ENCODE measurements at places on chromosomes 5 and 9.

DNA sequence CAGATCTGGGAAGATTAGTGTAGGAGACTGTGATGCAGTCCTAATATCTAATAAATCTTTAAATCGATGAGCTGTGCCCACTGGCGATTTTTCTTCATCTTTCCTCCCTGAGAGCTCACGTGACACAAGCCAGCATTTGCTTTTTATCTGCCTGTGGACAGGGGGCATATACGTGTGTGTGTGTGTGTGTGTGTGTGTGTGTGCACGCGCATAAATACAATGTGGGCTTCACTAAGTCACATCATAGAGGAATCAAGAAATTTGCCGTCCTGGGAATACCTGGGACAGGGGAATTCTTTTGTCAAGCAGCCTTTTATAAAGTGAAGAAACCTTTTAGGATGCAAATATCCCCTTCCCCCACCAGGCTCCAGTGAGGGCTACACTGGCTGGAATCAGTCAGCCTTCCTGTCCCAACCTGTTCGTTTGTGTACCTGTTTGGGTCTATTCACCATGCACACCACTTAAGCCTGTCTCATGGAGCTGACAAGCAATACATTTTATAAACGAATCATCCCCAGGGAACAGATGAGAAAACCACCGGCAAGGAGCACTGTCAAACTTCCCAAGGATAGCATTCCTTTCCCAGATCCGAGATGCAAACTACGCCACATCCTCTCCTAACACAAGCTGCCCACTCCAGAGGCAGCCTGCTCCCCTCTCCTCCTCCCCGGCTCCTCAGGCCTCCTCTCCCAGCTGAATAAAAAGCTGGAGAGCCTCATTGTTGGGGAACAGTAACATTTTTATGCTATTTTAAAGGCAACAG lies 2.7 kb downstream of the EPB41L4B start:
- no peak for DNase-seq

GRCh38 chr9:136587145-136587943 lies 41.5 kb upstream of the NOTCH1 start:
- no peak for DNase-seq

DNA sequence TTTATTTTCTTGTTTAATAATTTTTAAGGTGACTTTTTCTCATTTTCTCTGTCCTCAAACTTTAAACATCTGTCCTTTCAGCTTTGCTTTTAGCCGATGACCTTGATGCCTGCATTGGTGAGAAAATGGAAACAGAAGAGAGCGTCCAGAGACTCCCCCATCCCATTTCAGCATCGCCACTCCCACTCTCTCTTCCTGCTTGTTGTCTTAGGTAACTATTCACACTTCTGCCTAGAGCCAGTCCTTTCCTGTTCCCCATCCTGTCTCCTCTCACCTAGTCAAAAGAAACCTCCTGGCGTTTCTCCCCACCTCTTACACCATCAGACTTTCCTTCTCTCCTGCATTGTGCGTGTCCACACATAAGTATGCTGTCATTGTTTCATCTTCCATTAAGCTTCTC lies 124.6 kb downstream of the MAST4 start:
- DNase-seq: no peak

DNA sequence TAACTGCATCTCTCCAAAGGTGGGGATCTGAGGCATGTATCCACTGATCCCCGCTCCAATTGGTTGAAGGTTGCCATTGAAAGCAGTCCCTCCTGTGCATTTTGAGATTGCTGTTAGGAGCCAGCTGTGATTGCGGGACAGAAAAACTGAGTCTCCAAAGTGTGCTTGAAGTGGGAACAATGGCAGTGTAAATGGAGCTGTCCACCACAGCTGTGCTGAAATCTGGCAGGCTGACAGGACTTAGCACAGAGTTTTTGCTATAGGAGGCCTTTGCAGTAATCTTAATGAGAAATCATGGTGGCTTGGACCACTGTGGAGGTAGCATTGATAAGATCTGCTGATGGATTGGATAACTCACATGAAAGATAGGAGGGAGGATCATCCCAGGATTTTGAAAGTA lies 3.3 kb downstream of the RNF20 start:
- no peak for DNase-seq

- no peak for DNase-seq
Measured at GRCh38 chr9:99201603-99202002, 20.1 kb downstream of the ALG2 start.

DNA sequence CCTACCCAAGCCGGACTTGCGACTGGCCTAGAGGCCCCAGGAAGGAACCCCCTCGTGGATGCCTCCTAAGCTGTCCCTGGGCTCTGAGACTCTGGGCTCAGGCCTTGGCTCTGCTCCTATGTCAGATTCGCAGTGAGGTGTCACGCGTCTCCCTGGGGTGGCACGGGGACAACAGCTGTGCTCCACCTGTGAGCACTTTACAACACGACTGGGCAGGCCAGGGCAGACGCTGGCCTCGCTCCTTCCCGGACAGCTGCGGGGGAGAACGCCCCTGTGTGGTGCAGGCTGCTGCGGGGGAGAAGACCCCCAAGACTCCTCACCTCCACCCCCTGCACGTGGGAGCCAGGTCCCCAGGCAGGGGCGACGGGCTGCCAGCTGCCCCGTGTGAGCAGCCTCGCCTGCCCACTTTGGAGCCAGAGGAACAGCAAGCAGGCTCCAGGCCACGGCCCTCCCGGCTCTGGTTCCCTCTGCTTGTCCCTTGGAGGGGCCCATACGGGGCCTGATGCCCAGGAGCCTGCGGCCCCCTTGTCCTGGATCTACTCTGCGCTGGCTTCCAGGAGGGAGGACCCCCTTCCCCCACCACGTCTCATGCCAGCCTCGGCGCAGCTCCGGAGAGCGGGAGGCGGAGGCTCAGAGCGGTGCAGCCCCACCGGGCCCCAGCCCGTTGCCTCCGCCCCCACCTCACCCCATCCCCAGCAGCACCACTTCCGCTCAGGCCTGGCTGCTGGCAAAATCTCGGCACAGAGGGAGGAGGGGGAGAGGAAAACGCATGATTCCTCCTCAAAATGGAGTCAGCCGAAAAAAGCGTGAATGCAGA lies 36.0 kb downstream of the SARDH start:
- DNase-seq: peak; percentile 38

DNA sequence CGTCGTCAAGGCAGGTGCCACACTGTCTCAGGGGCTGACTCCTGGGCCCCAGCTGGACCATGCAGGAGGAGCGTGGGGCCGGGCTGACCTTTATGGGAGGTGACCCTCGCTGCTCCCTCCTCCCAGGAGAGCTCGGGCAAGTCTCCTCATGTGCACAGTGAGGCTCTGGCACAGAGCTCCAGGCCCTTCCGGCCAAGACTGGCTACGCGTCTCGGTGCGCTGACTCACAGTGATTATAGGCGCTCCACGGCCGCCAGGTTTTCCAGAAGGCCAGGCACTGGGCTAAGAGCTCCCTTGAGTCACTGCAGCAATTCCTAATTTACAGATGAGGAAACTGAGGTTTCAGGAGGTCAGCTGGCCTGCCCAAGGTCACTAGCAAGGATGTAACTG lies 47.4 kb downstream of the VAV2 start:
- no peak for DNase-seq

DNA sequence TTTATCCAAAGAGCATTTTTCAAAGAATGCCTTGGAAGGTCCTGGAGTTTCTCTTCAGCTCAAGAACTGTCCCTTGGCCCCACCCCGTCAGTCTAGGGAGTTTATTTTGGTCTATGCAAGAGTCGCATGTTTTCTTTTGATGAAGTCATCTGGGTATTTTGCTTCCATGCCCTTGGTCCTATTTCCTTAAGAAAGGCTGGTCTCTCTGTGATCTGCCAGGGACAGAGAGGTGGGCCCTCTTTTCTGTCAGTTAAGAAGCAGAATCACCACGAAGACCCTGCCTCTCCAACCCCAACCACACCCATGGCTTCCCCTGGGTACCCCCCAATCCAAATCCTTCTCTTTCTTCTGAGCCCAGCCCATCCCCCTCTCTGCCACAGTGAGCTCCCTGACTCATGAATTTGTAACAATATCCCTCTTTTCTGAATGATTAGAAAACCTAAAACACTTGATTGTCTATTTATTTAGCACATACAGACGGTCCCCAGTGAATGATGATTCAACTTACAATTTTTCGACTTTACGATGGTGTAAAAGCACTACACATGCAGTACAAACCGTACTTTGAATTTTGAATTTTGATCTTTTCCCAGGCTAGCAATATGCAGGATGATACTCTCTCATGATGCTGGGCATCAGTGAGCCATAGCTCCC lies 163.5 kb upstream of the ADRA1B start:
- no peak for DNase-seq

GRCh38 chr9:81855538-81855937 lies 72.7 kb upstream of the SPATA31D4 start:
- no peak for DNase-seq

DNA sequence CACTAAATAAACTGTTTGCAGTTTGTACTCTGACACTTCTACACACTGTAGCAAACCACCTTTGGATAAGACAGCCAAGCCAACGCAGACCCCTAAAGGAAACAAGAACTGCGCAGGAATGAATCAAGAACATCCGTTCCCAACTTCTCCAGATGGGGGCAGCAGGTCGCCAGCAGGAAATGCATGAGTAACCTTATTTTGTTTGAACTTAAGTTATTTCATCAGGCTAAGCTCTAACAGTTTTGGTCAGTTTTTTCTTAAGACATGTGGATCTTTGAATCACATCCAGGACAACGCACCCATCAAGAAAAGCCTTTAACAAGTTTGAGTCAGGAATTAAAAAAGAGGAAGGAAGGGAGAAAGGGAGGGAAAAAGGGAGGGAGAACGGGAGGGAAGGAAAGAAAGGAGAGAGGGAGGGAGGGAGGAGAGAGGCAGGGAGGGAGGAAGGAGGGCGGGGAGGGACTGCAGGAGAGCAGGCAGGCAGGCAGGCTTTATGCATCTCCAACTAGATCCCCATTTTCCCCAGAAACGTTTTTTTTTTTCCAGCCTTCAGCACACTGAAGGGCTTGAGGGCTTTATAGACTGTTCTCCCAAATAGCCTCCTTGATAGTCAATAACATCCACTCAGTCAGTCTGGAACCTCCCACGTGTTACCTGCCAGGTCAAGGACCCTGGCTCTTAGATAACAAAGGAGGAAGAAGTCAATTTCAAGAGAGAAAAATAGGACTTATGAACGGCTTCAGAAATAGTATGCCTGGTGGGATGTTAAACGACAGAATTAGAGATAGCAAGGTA lies 22.2 kb downstream of the BHMT start:
- DNase-seq: peak; percentile 59

DNA sequence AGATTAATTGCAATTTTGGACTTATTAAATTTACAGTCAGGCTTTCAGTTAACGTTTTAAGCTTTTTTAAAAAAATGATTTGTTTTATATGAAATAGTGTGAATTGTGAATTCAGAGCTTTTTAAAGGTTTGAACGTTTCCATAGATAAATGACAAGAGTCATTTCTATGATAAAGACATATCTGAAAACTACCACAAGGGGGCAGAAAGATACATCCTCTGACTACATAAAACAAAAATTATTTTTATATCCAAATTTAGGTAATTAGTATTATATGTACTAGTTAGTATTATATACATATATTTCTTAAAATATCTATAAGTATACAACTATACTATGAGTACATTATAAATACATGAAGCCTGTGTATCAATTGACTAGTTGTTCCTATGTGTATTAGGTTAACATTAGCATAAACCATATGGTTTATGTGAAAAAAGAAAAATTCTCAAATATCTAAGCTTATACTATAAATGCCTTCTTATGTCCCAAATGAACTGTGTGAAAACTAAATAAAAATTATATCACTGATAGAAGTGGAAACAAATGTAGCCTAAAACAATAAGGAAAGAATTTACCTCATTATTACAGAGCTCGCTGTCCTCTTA lies 155.2 kb downstream of the MEF2C start:
- no peak for DNase-seq

GRCh38 chr5:54463713-54464112 lies 8.2 kb downstream of the HSPB3 start:
- DNase-seq: no peak

DNA sequence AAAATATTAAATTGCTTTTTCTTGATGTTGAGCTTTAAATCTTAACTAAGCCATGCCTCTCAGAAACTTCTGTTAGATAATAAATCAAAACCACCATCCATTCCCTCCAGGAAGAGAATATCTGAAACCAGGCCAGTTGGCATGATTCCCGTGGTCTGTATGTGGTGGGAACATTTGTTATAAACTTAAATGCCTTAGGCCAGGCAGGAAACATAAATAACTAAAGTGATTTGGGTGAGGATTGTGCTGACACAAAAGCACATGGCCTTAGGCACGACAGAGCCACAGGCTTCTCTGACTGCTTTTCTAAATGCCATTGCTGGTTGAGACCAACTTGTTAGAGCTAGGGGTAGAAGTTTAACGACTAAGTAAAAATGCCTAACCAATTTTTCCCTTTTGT lies 255.9 kb downstream of the GABRG2 start:
- DNase-seq: no peak

- no peak for DNase-seq
Measured at GRCh38 chr9:112532427-112532826, 45.8 kb downstream of the KIAA1958 start.

- DNase-seq: no peak
Measured at GRCh38 chr9:97519441-97519970, 18.0 kb downstream of the TMOD1 start.

DNA sequence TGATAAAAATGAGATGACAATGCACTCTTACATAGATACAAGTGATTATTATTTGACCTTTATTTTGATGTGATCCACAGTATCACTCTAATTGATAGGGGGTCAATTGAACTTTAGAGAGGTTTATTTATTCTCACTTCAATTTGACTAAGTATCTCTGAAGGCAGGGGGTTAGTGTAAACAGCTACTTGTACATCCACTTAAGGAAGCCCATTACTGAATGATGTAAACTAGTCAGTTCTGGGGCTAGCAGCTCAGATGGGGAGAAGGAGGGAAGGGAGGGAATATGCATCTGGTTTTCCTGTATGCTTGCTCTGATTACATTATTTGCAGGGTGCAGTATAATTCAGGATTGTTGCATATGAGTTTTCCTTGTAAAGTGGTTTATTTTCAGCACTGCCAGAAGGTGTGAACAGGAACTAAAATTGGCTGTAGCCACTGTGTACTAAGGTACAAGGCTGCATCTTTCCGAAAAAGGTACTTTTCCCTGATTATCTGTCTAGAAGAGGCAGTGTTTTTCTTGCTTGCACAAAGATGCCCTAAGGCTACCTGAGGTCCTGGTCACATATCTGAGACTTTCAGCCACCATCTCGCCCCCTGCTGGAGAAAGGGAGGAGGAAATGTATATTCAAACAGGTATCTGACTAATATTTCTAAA lies 51.2 kb downstream of the MRPS27 start:
- peak; percentile 29 for DNase-seq

- DNase-seq: no peak
Measured at GRCh38 chr5:93724791-93725190, 16.6 kb downstream of the POU5F2 start.

DNA sequence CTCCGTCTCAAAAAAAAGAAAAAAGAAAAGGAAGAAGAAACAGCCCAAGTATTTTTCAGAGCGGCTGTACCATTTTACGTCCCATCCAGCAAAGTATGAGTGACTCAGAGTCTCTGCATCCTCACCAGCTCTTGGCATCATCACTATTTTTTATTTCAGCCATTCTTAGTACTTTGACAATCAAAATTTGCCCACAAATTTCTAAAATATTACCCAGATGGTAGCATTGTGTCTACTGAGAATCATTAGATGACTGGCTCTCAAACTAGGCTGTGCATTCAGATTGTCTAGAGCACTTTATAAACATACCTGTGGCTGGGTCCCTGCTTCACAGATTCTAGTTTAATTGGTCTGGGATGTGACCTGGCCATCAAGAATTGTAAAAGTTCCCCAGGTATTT lies 21.6 kb upstream of the MELK start:
- DNase-seq: no peak

Measured in activated T-cell treated with anti-CD3 and anti-CD28 coated beads for 4 hours (primary cell).